Stomach (tissue), 19 donors: ENCODE measurements at places on chromosomes 1 and 21. TPM values are rescaled to one million over a fixed set of nuclear protein-coding genes. Genes with fewer than 3 reads are reported as not detected.
A peak's percentile ranks its signal among the peaks of the same experiment; 100 is the strongest.

- peaks cover 17% of the 10 kb centered on the region for H3K4me1 ChIP-seq
- H3K4me3 ChIP-seq: peak overlapping the region; percentile 93
These were observed 326 bp downstream of the BRWD1 start for GRCh38 chr21:39313042-39313570.

- H3K4me3 ChIP-seq: no peak overlapping the region
- peaks cover 9% of the 10 kb centered on the region for H3K4me1 ChIP-seq
- H3K27ac ChIP-seq: no peak overlapping the region
- H3K36me3 ChIP-seq: peaks cover 65% of the 10 kb centered on the region
These were observed 4.5 kb upstream of the TUFT1 start for GRCh38 chr1:151535326-151536271.

GRCh38 chr1:36115200-36115669 is 9.8 kb downstream of the COL8A2 start:
- H3K27ac ChIP-seq: peak overlapping the region; percentile 15
- H3K4me1 ChIP-seq: peaks cover 49% of the 10 kb centered on the region
- no peak overlapping the region for H3K4me3 ChIP-seq
- DNase-seq: peak; percentile 67
- H3K36me3 ChIP-seq: no peaks in the 10 kb centered on the region

- H3K36me3 ChIP-seq: no peaks in the 10 kb centered on the region
- DNase-seq: no peak
- H3K27ac ChIP-seq: no peak overlapping the region
These were observed 591.8 kb downstream of the ADGRL2 start for GRCh38 chr1:82392513-82392912.

DNA sequence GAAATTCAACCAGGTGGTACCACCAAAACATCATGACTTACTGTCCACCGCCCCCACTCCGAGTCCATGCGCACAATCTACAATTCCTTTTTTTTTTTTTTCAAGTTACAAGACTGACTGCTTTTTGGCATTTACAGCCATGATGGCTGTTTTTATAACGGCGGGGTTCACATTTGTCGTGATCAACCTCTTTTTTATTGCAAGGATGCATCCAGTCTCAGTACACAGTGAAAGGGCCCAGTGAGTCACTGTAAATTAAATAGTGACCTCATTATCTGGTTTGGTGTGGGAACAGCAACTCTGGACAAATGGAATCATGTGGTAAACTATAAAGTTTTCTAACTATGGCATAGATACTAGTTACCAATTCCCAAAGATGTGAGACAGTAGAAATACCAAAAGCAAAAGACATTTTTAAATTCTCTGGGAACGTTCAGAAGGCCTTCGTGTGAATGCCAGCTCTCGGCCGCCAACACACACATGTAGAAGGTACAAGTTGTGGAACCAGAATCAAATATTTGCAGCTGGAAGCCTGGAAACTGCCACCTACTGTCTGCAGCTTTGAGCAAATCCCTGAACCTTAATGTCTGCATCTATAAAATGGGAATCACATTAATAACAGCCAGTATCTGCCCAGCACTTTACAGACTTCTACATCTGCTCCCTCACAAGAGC is 4.9 kb downstream of the GLIS1 start:
- no peak overlapping the region for H3K4me3 ChIP-seq
- no peaks in the 10 kb centered on the region for H3K36me3 ChIP-seq
- H3K27me3 ChIP-seq: peaks cover 59% of the 10 kb centered on the region
- peaks cover 15% of the 10 kb centered on the region for H3K4me1 ChIP-seq
- no peak overlapping the region for H3K27ac ChIP-seq
- no peak for DNase-seq

DNA sequence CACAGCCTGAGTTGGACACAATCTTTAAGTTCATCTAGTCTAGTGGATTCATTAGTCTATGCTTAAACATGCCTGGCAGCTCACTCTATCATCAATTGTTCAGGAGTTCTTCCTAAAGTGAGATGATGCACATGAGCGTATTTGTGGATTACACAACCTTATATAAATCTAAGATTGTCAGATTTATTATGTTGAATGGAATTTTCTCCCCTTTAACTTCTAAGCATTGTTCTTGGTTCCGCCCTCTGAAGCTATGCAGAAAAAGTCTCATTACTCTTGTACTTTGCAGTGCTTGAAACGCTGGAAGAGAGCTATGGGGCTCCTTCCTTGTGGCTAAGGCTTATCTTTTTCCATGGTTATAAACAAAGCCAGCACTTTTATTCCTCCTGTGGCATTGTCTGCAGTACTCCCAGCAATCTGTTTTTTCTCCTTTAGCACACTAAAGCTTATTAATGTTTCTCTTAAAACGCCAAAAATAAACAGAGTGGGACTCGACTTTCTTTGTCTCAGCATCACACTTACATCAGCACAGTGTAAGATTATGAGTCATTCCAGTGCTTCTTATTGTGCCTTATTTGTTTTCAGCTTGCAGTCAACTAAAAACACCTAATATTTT is 316.8 kb upstream of the CAMK1G start:
- no peaks in the 10 kb centered on the region for H3K27me3 ChIP-seq
- no peaks in the 10 kb centered on the region for H3K4me1 ChIP-seq
- H3K4me3 ChIP-seq: no peak overlapping the region
- no peaks in the 10 kb centered on the region for H3K36me3 ChIP-seq

DNA sequence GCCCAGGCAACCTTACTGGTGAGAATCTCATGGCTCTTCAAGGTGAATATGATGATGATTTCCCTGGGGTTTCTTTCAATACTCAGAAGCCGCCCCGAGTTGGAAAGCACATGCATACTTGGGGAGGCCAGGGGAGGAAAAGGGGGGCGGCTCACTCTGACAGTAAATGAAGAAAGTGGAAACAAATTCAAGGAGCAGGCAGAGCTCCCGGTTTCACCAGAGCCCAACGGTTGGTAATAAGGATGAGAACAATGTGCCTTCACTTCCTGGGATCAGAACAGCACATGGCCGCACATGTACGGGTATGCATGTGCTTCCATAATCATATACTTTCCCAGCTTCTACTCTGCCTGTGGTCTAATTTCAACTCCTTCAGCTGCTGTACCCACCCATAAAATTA is 3.8 kb upstream of the ARHGEF2 start:
- H3K27ac ChIP-seq: peak overlapping the region; percentile 93
- DNase-seq: no peak
- H3K27me3 ChIP-seq: no peaks in the 10 kb centered on the region
- peak overlapping the region; percentile 2 for H3K4me3 ChIP-seq

DNA sequence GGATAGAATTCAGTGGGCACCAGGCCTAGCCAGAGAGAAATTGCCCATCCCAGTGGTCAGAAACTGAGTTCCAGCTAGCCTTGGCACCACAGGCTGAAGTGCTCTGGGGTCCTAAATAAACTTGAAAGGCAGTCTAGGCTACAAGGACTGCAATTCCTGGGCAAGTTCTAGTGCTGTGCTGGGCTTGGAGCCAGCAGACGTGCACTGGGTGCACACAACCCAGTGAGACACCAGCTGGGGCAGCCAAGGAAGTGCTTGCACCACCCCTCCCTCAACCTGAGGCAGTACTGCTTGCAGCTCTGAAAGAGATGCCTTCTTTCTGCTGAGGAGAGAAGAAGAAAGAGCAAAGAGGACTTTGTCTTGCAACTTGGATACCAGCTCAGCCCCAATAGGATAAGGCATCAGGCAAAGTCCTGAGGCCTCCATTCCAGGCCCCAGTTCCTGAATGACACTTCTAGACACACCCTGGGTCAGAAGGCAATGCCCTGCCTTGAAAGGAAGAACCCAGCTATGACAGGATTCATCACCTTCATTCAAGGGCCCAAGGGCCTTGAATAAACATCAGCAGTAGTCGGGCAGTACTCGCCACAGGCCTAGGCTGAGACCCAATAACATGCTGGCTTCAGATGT is 55.1 kb downstream of the OVGP1 start:
- no peaks in the 10 kb centered on the region for H3K4me1 ChIP-seq
- H3K27me3 ChIP-seq: no peaks in the 10 kb centered on the region
- no peak for DNase-seq
- H3K27ac ChIP-seq: no peak overlapping the region

GRCh38 chr1:28297826-28298225 is 31.0 kb upstream of the MED18 start:
- H3K4me1 ChIP-seq: peaks cover 3% of the 10 kb centered on the region
- no peak for DNase-seq
- no peaks in the 10 kb centered on the region for H3K27me3 ChIP-seq
- H3K27ac ChIP-seq: no peak overlapping the region
- no peak overlapping the region for H3K4me3 ChIP-seq
- H3K36me3 ChIP-seq: no peaks in the 10 kb centered on the region

DNA sequence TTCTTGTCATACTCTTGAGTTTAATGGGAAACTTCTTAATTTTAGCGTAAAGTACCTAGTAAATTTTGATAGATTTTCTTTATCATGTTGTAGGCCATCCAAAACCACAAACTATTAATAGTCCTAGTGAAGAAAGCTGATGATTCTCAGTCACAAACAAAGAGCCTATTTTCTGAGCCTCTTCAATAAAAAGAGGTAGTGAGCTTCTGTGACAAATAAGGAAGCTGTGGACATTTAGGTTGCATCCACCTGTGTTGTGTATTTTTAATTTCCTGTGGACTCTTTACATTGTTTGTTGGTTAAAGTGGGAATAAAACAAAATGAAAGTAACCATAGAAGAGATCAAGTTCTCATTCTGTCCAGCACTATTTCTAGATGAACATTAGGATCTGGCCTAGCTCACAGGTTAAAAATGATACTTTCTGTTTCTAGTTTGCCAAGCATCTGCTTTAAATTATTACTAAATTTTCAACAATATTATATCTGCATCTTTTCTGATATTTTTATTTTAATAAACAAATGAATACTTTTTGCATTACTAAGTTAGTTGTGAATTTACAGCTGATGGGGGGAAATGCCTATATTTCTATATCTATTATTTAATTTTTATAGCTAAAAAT is 702.2 kb upstream of the ADGRL4 start:
- H3K4me1 ChIP-seq: no peaks in the 10 kb centered on the region
- H3K27me3 ChIP-seq: no peaks in the 10 kb centered on the region
- H3K27ac ChIP-seq: no peak overlapping the region
- no peaks in the 10 kb centered on the region for H3K36me3 ChIP-seq

DNA sequence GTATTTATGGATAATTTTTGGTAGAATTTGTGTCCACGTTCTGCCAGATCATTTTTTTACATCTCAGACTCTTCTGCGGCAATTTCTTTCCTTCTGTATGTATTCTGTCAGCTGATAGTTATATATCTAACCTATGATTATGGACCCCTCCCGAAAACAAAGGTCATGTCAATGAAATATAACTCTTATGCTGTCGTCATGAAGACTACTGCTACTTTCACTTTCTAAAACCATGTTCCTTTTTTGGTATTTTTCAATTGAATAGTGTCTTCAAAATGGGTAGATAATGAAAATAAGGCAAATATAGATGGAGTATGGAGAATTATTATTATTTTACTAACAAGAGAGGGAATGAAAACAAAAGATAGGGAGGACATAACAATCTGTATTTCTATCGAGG is 3.2 kb downstream of the ANGPTL1 start:
- DNase-seq: no peak
- H3K27ac ChIP-seq: peak overlapping the region; percentile 59
- H3K27me3 ChIP-seq: no peaks in the 10 kb centered on the region

DNA sequence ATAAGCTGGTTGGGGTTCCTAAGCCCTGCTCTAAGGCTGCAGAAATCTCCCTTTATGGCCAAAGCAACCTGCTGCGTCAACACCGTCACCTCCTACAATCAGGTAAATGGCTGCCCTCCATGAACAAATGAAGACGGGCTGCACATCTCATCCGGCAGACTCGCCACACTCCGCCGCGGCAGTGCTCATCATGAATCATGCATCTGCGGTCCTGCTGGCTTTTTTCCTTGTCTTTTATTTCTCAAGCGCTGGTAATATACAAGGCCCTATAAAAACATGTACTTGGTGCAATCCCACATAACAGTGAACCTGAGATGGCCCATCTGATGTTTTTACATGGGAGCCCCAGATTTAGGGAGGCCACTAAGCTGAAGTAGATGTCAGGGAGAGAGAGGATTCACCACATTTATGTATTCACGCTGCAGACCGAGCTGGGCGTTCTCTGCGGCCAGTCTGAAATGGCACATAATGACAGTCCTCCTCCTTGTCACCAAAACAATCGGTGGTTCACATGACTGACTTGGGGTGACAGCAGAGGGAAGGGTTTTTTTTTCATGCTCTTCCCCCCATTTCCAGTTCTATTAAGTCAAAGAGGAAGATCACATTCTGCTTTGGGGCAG is 91.6 kb downstream of the KAZN start:
- no peak overlapping the region for H3K4me3 ChIP-seq
- H3K27me3 ChIP-seq: peaks cover 8% of the 10 kb centered on the region
- no peaks in the 10 kb centered on the region for H3K4me1 ChIP-seq
- no peak for DNase-seq

- H3K4me3 ChIP-seq: no peak overlapping the region
- H3K27ac ChIP-seq: no peak overlapping the region
- H3K27me3 ChIP-seq: no peaks in the 10 kb centered on the region
These were observed 137.3 kb upstream of the SPAG17 start for GRCh38 chr1:118322331-118322730.

DNA sequence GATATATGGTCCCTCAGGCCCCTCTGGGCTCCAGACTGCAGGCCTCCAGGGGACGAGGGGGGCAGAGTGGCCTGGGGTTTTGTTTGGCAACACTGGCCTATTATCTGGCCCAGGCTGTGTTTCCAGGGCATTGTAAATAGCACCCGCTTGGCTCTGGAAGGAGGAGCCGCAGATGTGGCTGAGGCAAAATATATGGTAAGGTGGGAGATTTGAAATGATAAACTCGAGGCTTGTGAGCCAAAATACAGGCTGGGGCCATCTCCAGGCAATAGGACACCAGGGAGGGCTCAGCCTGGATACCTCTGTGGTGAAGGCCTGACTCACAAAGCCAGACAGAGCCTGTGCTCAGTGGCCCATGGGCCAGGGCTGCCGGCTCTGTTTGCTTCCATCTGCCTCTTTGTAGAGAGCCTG is 14.0 kb downstream of the NAV1 start:
- H3K4me1 ChIP-seq: peaks cover 37% of the 10 kb centered on the region
- no peak for DNase-seq
- H3K27me3 ChIP-seq: no peaks in the 10 kb centered on the region
- no peak overlapping the region for H3K4me3 ChIP-seq
- H3K27ac ChIP-seq: peak overlapping the region; percentile 28
- H3K36me3 ChIP-seq: no peaks in the 10 kb centered on the region

DNA sequence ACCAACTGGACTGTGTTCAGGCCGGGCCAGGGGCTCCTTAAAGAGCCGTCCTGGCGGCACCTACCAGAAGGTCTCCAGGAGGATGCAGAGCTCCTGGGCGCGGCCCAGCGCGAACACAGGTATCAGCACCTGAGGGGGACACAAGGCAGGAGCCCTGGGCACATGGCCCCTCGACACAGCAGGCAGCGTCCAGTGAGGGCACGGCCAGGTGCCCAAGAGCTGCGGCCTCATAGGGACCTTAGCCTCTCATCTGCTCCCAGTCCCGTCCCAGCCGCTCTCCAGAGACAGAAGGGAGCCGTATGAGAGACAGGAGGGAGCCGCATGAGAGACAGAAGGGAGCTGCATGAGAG is 5.8 kb downstream of the PUSL1 start:
- DNase-seq: no peak
- H3K36me3 ChIP-seq: peaks cover 79% of the 10 kb centered on the region
- H3K27ac ChIP-seq: no peak overlapping the region
- H3K4me1 ChIP-seq: peaks cover 27% of the 10 kb centered on the region
- no peaks in the 10 kb centered on the region for H3K27me3 ChIP-seq
- H3K4me3 ChIP-seq: no peak overlapping the region

GRCh38 chr1:31133368-31133767 is 67.9 kb upstream of the PUM1 start:
- H3K27ac ChIP-seq: no peak overlapping the region
- H3K27me3 ChIP-seq: no peaks in the 10 kb centered on the region
- H3K4me1 ChIP-seq: no peaks in the 10 kb centered on the region
- no peaks in the 10 kb centered on the region for H3K36me3 ChIP-seq

GRCh38 chr1:152827173-152827572 is at the start of gene LCE1A:
Gene LCE1A (plus strand): TSS chr1:152827473. CDS start chr1:152827473, 0 bp downstream.
- no peaks in the 10 kb centered on the region for H3K4me1 ChIP-seq
- H3K4me3 ChIP-seq: no peak within 1 kb of the TSS
- DNase-seq: no peak
- no peaks in the 10 kb centered on the region for H3K27me3 ChIP-seq
- no peak within 1 kb of the TSS for H3K27ac ChIP-seq
- no peaks in the 10 kb centered on the region for H3K36me3 ChIP-seq

Gene SPRR2G
- polyA plus RNA-seq: not detected
